Activated T-helper 17 cell treated with anti-CD3 and anti-CD28 coated beads, Interleukin-2, amount 50 U/mL, for 72 hours (primary cell): ENCODE measurements at places on chromosomes 4 and X.

DNA sequence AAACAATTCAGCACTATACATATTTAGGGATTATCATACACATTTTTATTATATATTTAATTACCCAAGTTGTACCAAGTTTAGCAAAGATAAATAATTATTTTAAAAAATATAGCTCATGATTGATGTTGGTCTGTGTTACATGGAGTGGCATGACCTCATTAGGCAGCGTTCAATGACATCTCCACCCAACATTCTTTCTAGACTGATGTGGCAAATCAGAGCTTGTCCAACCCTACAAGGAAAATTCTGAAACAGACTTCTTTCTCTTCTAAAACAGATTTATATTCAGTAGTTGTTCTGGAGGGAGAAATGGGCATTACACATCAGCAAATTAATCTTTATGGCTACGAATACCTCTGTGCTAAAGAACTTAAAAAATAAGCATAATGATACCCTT lies 189.7 kb downstream of the PDGFC start:
- H3K27ac ChIP-seq, result no peak overlapping the region
- H3K27me3 ChIP-seq, result no peaks in the 10 kb centered on the region
- no peak overlapping the region for H3K4me3 ChIP-seq
- H3K4me1 ChIP-seq, result no peaks in the 10 kb centered on the region

DNA sequence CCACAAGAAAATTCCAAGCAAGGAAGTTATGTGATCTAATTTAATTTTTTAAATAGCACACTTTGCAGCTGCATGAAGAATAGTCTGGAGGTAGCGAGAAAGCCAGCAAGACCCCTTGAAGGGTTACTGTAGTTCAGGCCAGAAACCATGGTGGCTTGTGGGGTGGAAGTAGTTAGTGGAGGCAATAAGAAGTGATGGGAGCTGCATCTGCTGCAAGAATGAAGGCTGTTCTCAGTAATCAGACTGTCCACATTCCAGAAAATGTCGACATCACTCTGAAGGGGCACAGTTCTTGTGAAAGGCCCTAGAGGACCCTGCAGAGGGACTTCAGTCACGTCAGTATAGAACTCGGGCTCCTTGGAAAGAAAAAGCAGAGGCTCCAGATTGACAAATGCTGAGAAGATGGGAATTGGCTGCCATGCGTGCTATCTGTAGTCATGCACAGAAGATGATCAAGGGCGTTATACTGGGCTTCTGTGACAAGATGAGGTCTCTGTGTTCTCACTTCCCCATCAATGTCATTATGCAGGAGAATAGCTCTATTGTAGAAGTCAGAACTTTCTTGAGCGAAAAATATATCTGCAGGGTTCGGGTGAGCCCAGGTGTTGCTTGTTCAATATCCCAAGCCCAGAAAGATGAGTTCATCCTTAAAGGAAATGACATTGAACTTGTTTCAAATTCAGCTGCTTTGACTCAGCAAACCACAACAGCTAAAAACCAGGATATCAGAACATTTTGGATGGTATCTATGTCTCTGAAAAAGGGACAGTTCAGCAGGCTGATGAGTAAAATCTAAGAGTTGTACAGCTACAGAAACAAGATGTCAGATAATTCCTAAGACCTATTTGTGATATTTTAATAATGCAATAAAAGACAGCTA lies 254.2 kb downstream of the CBR4 start:
- no peak for ATAC-seq
- no peak overlapping the region for H3K4me3 ChIP-seq
- H3K36me3 ChIP-seq, result no peaks in the 10 kb centered on the region
- H3K4me1 ChIP-seq, result no peaks in the 10 kb centered on the region

DNA sequence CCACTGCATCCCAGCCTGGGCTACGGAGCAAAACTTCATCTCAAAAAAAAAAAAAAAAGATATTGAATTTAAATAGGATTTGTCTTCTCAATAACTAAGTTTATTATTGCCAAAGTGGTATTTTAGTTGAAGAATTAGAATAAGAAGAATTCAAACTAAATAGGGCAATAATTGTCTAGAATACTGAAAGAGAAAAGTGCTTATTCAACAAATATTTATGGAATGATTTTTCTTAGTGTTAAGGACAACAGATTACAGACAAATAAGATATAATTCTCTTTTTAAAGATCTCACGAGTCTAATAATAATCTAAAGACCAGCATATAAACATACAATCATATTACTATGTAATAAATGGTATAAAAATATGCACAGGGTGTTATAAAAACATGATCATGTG lies 33.6 kb upstream of the ZFP42 start:
- H3K27me3 ChIP-seq, result no peaks in the 10 kb centered on the region
- H3K4me1 ChIP-seq, result no peaks in the 10 kb centered on the region
- no peaks in the 10 kb centered on the region for H3K36me3 ChIP-seq
- no peak overlapping the region for H3K4me3 ChIP-seq

DNA sequence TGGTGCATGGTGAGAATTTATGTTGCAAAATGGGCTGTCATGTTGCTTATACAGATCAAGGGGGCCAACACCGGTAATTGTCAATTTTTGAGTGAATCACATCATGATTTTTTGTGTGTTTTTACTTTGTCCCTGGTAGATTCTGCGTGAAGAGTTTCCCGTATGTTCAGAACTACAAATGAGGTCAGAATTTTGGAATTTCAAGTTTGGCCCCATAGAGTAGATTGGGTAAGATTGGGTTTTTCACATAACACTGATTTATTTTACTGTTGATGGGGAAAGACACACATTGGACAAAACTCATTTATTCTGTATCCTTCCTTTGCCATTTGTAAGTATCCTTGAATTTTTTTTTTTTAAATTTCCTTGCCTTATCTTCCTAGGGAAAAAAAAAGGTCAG lies 158.5 kb upstream of the MXRA5 start:
- no peaks in the 10 kb centered on the region for H3K36me3 ChIP-seq
- H3K27ac ChIP-seq, result no peak overlapping the region
- H3K4me1 ChIP-seq, result no peaks in the 10 kb centered on the region
- H3K4me3 ChIP-seq, result no peak overlapping the region
- ATAC-seq, result no peak

DNA sequence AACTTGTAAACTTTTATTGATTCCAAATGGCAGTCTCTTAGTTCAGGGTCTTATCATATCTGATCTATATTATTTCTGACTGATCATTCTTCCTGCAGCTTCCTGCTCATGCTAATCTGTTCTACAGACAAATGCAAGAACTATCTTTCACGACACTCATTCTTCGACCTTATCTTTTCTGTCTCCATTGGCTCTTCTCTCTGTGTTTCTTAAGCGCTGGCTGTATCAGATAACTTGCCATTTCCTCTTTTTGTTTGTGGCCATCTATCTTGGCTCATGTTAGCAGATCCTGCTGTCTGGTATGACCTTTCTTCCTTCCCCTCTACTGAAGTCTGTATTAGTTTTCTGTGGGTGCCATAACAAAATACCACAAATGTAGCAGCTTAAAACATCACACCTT lies 230.5 kb upstream of the PUDP start:
- no peak overlapping the region for H3K27ac ChIP-seq
- H3K4me1 ChIP-seq, result no peaks in the 10 kb centered on the region
- ATAC-seq, result no peak
- H3K27me3 ChIP-seq, result no peaks in the 10 kb centered on the region
- H3K36me3 ChIP-seq, result no peaks in the 10 kb centered on the region
- no peak overlapping the region for H3K4me3 ChIP-seq

- H3K27ac ChIP-seq, result no peak overlapping the region
- H3K4me1 ChIP-seq, result no peaks in the 10 kb centered on the region
- H3K27me3 ChIP-seq, result no peaks in the 10 kb centered on the region
Observed at GRCh38 chr4:169582203-169582602, 30.2 kb downstream of the NEK1 start.

GRCh38 chrX:10636337-10636736 lies 16.0 kb upstream of the MID1 start:
- H3K36me3 ChIP-seq, result no peaks in the 10 kb centered on the region
- no peaks in the 10 kb centered on the region for H3K4me1 ChIP-seq
- ATAC-seq, result no peak
- no peak overlapping the region for H3K4me3 ChIP-seq
- no peaks in the 10 kb centered on the region for H3K27me3 ChIP-seq

DNA sequence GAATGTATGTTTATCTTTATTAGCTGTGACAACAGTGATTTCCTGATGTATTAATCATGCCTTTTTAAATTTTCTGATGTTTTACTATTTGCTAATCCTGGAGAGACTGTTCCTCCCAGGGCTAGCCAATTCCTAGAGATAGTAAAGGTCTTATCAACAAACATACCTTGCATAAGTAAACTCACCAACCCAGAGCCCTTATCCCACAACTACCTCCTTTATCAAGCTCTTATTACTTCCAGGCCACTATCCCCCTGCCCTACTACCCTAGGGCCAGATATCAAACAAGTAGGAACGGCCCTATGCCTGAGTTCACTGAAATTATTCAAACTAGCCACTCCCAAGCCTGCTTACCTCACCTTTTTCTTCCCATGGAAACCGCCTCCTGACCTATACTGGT lies 58.2 kb upstream of the NPNT start:
- H3K4me3 ChIP-seq, result no peak overlapping the region
- no peaks in the 10 kb centered on the region for H3K27me3 ChIP-seq

GRCh38 chr4:72945719-72946336 lies 123.7 kb downstream of the COX18 start:
- H3K4me3 ChIP-seq, result no peak overlapping the region
- no peak for ATAC-seq
- no peak overlapping the region for H3K27ac ChIP-seq
- H3K4me1 ChIP-seq, result no peaks in the 10 kb centered on the region
- H3K27me3 ChIP-seq, result no peaks in the 10 kb centered on the region
- no peaks in the 10 kb centered on the region for H3K36me3 ChIP-seq

GRCh38 chrX:39367416-39367815 lies 566.2 kb downstream of the MID1IP1 start:
- ATAC-seq, result no peak
- no peaks in the 10 kb centered on the region for H3K4me1 ChIP-seq
- H3K27me3 ChIP-seq, result no peaks in the 10 kb centered on the region
- no peak overlapping the region for H3K4me3 ChIP-seq
- H3K36me3 ChIP-seq, result no peaks in the 10 kb centered on the region

DNA sequence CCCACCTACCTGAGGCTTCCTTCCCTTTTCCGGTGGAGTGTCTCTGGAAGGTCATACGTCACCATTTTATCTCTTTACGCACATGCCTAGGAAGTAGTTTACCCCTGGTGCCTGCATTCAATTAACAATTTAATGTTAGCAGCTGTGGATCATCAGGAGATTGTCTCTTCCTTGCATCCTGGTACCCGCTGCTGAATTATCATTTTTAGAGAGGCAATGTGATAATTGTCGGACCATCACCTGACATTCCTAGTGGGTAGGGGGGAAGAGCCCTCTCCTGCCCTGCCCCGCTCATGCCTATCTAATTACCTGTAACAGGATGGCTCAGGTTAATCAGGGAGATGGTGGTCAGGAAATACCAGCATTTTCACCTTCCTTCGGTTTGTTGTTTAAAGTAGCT lies 863.6 kb downstream of the RPA4 start:
- no peak overlapping the region for H3K27ac ChIP-seq
- no peaks in the 10 kb centered on the region for H3K4me1 ChIP-seq
- no peak overlapping the region for H3K4me3 ChIP-seq
- no peaks in the 10 kb centered on the region for H3K36me3 ChIP-seq

GRCh38 chrX:19347916-19348315 lies 4.2 kb downstream of the PDHA1 start:
- no peak for ATAC-seq
- peaks cover 50% of the 10 kb centered on the region for H3K36me3 ChIP-seq
- H3K27ac ChIP-seq, result no peak overlapping the region
- no peak overlapping the region for H3K4me3 ChIP-seq
- no peaks in the 10 kb centered on the region for H3K27me3 ChIP-seq

GRCh38 chr4:123043013-123043412 lies 120.6 kb upstream of the NUDT6 start:
- peaks cover 61% of the 10 kb centered on the region for H3K36me3 ChIP-seq
- no peak overlapping the region for H3K4me3 ChIP-seq
- no peaks in the 10 kb centered on the region for H3K4me1 ChIP-seq

DNA sequence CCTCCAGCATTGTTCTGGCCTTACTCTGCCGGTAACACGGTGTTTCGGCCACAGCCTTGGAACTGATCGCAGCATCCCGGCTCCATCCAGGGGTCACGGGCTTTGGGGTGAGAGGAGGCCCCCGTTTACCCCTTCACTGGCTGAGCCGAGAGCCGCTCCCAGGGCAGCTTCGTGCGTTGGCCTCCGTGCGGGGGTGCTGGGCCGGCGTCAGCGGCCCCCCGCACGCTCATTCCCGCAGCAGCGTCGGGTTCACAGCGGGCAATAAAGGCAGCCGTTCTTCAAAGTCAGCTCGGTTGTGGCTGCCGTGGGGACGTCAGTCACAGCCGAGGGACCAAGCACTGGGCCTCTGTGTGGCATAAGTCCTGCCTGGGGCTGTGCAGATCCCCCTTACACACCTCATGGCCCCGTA lies 25.3 kb upstream of the PLCXD1 start:
- ATAC-seq, result no peak
- H3K27ac ChIP-seq, result no peak overlapping the region
- H3K4me1 ChIP-seq, result peaks cover 12% of the 10 kb centered on the region
- H3K36me3 ChIP-seq, result no peaks in the 10 kb centered on the region
- H3K4me3 ChIP-seq, result no peak overlapping the region
- no peaks in the 10 kb centered on the region for H3K27me3 ChIP-seq

DNA sequence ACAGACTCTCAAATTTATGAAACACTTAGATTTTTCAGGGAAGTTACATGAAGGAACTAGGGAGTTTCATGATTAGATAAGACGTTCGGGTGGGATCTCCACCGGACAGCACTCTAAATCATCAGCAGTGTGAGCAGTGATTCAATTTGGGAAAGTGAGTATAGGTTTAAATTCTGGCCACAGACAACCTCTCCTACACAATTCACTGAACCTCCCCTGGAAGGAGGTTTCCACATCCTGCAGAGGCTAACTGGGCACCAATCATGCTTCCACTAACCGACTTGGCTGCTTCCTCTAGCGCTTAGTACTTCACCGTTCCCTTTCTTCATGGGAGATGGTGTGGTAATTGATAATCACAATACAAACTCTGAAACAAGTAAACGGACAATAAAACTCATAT lies 5.6 kb downstream of the CXCL9 start:
- H3K27me3 ChIP-seq, result peaks cover 21% of the 10 kb centered on the region
- no peak overlapping the region for H3K4me3 ChIP-seq
- H3K4me1 ChIP-seq, result no peaks in the 10 kb centered on the region
- ATAC-seq, result no peak
- H3K36me3 ChIP-seq, result no peaks in the 10 kb centered on the region
- no peak overlapping the region for H3K27ac ChIP-seq

GRCh38 chr4:122739174-122739573 lies 6.7 kb downstream of the BBS12 start:
- ATAC-seq, result no peak
- H3K27me3 ChIP-seq, result no peaks in the 10 kb centered on the region
- H3K4me3 ChIP-seq, result no peak overlapping the region
- H3K36me3 ChIP-seq, result peaks cover 16% of the 10 kb centered on the region
- H3K27ac ChIP-seq, result no peak overlapping the region

DNA sequence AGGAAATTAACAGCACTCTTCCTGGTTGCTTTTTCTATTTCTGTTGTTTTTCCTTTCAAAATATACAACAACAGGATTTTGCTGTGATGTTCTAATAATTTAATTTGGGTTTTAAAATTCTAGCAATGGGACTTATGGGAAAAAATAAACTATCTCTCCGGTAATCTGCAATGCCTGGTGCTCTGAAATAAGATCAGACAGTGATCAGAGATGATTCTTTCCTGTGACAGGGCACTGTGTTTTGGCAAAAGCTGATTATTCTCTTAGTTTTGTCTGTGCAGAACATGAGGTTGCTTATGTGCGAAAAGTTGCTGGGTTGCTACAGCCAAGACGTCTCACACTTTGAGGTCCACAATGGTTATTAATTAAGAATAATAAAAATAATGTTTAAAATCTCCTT lies 291.7 kb downstream of the FBXO8 start:
- H3K4me1 ChIP-seq, result no peaks in the 10 kb centered on the region
- no peak overlapping the region for H3K27ac ChIP-seq
- no peak for ATAC-seq
- peaks cover 5% of the 10 kb centered on the region for H3K27me3 ChIP-seq
- H3K36me3 ChIP-seq, result no peaks in the 10 kb centered on the region
